CD4-positive, alpha-beta T cell treated with Interferon alpha-2 for 1 hour (primary cell): ENCODE measurements at places on chromosomes 12 and 14.

DNA sequence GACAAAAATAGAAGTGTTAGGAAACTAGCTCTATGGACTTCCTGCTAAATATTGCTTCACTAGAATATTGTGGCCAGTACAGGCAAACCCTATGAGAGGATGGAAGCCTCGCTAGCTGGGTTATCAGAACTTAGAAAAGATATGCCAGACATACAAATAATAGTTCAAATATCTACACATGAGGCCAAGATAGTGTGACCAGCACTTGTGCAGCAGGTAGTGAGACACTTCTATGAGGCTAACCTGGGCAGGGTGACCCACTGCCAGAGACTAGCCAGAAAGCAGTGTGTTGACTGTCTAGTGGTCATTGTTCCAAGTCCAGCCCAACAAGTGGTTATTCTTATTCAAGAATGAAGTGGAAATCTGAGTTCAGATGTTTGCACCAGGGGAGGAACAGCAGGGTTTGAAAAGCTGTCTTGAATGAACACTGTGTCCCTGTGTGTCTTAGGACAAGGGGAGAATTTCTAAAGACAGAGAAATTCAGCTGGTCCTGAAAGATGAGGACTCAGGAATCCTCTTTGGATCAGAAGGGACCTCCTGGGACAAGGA is 16.3 kb downstream of the TSPAN8 start:
- no peak for DNase-seq

DNA sequence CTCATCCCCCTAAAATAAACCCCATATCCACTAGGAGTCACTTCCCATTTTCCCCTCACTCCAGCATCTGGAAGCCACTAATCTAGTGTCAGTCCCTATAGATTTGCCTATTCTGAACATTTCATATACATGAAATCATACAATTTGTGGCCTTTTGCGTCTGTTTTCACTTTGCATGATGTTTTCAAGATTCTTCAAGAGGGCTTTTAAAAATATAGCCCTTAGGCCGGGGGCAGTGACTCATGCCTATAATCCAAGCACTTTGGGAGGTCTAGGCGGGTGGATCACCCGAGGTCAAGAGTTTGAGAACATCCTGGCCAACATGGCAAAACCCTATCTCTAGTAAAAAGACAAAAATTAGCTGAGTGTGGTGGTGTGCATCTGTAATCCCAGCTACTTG is 104.7 kb downstream of the VEZT start:
- no peak for DNase-seq

- DNase-seq, result no peak
Measured at GRCh38 chr12:69410571-69410970, 51.0 kb downstream of the YEATS4 start.

DNA sequence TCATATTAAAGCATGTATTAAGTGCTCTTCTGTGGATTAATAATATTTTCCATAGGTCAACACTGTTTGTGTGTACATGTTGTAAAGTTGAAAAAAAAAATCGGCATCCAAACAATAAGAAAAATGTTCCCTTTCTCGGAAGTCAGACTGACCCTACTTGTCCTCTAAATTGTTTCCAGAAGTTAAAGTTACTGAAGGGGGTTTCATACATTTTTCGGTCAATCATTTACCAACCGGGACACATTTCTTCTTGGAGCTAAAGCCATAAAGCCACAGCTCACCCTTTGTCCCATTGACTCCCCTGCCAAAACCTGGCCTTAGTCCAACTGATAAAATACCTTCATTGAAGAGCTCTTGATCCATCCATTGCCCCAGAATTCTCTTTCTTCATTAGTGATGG is 230.0 kb downstream of the ANO2 start:
- DNase-seq, result no peak

- DNase-seq, result no peak
Measured at GRCh38 chr12:127355061-127355841, 911.7 kb upstream of the TMEM132C start.

- DNase-seq, result no peak
Measured at GRCh38 chr12:51036279-51036678, 10.1 kb upstream of the SLC11A2 start.

GRCh38 chr12:77013091-77013490 is 52.3 kb downstream of the E2F7 start:
- DNase-seq, result no peak

- no peak for DNase-seq
Measured at GRCh38 chr14:21385188-21385904, 1.5 kb upstream of the SUPT16H start.

DNA sequence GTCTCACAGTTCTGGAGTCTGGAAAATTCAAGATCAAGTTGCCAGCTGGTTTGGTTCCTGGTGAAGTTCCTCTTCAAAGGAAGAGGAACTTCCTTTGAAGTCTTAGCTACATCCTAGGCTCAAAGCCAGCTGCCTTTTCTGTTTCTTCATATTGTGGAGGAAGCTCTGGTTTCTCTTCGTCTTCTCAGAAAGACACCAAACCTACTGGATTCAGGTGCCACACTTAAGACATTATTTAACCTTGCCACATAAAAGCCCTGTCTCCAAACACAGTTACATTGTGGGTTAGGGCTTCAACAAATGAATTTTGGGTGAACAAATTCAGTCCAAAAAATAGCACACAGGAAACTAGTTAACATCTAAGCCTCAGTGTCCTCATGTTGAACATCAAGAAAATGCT is 1019.8 kb downstream of the GALC start:
- no peak for DNase-seq

DNA sequence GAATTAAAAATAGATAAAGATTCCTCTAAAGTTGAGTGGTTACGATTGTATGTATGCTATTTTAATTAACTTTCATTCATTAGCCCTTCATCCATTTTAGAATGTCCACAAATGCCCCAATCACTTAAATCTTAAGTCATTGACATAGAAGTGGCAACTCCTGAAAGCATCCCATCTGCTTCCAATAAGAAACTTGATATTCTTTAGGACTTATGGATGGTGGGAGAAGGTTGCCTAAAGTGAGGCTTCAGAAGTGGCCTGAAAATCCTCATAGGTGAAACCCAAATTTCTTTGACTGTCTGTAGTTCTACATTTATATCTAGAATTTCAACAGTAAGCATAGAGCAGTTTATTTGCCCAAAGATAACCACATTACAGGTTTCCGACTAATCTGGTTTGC is 161.7 kb upstream of the HMGA2 start:
- no peak for DNase-seq

DNA sequence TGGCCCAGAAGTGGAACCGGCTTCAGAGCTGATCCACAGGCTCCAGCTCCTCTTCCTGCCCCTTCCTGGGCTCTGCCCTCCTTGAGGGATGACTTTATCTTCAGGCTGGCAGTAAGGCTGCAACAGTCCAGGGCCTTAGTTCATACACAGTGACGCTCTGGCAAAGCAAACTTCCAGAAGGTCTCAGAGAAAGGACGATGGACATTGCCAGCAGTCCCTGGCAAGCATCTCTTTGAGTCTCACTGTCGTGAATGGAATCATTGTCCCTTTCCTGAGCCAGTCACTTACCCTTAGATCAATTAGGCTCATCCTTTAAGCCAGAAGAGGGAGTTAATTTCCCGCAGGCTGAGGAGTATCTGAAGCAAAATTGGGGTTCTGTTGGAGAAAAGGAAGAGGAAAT is 8.6 kb downstream of the AK7 start:
- DNase-seq, result no peak

- no peak for DNase-seq
Measured at GRCh38 chr12:3145546-3146310, 68.5 kb downstream of the TSPAN9 start.

- DNase-seq, result no peak
Measured at GRCh38 chr14:92470811-92471210, 42.8 kb upstream of the RIN3 start.

GRCh38 chr12:30304528-30304927 is 391.1 kb downstream of the IPO8 start:
- DNase-seq, result no peak

DNA sequence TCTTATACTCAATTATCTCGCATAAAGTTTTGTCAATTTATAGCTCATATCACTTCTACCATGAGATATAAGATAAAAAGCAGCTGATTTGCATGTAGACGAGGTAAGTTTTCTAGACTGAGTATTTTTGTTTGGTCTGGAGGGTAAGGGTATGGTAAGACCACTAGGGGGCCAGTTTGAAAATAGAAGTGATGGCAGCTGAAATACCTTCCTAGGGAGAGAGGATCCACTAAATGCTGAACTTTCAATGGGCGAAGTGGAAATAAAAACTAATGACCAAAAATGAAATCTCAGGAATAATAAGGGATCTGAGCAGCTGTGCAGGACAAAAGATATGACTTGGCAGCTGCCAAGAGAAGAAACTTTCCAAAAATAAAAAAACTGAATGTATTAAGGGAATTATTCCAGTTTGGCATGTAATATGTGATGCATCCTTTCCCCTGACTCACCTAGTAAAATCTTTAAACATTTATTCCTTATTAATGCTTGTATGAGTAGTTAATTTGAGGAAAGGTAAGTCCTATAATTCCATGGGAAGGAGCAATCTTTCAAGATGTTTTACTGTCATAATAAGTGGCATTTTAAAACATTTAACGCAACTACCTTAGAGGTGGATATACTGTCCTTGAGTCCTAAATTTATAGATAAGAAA is 754.5 kb downstream of the C12orf50 start:
- no peak for DNase-seq

- no peak for DNase-seq
Measured at GRCh38 chr12:95424271-95424994, 49.5 kb upstream of the METAP2 start.

- DNase-seq, result no peak
Measured at GRCh38 chr14:58677517-58677916, 39.8 kb downstream of the DACT1 start.

GRCh38 chr12:43294916-43295315 is 257.1 kb downstream of the ADAMTS20 start:
- DNase-seq, result no peak

DNA sequence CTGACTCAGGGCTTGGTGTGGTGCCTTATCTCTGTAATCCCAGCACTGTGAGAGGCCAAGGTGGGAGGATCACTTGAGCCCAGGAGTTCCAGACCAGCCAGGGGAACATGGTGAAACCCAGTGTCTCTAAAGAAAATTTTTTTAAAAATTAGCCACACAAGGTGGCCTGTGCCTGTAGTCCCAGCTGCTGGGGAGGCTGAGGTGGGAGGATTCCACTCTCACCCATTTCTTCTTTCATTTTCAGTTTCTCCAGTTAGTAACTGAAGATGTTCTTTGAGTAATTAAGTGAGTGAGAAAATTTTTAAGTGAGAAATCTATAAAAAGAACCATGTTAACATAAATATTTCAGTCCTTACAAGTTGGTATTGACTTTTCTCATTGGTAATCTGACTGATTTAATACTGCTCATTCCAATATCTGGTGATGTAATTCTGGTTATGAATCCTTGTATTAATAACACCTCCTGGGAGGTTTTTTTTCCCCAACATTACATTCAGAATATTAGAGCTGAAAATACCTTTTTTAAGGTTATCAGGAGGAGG is 6.1 kb downstream of the METTL3 start:
- DNase-seq, result no peak

DNA sequence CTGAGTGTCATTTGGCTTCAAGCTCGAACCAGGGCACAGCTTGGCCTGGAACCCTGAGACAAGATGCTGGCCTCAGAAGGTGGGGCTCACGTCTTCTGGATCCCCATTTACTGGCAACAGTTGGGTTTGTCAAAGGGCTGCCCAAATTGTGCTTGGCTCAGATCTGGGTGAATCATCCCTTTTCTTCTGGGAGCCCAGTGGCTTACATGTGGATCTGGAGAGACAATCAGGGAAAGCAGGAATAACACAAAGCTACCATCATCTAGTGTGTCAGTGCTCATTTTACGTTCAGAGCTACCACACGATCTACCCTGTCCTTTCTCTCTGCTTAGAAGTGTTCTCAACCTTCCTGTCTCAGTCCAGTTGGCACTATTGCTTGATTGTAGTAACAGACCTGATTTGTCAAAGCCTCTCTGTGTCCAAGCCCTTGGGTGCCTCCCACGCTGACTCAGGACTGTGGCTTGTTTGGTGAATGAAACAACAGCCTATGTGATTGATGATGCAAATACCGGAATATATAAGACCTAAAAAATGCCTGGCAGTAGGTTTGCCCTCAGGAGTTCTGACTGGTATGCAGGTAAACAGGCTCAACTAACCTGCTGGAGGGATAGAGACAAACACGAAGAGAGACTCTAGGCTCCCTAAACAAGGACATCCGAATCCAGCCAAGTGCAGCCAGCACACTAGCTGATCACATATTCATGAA is 974.3 kb downstream of the VRK1 start:
- DNase-seq, result no peak

- DNase-seq, result no peak
Measured at GRCh38 chr14:30054201-30054600, 126.6 kb upstream of the PRKD1 start.

GRCh38 chr12:85814071-85814470 is 22.1 kb downstream of the RASSF9 start:
- DNase-seq, result no peak

GRCh38 chr14:70000601-70001000 is 121.4 kb downstream of the SMOC1 start:
- DNase-seq, result no peak

- no peak for DNase-seq
Measured at GRCh38 chr14:31835049-31835448, 242.1 kb upstream of the ARHGAP5 start.

DNA sequence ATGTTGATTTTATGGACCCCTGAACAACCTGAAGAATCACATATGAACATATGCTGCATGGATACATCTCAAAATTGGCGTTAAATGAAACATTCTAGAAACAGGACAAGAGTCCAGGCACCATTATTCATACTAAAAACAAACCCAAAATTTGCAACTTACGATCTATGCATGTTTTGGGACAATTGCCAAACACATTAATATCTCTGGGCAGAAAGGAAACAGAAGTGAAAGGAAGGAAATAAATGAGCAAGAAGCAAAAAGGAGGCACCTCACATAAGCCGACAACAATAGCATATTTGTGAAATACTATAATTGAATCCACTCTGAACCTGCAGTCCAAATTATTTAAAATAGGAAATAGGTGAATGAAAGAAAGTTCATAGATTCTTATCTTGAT is 1505.3 kb downstream of the AACS start:
- DNase-seq, result no peak

DNA sequence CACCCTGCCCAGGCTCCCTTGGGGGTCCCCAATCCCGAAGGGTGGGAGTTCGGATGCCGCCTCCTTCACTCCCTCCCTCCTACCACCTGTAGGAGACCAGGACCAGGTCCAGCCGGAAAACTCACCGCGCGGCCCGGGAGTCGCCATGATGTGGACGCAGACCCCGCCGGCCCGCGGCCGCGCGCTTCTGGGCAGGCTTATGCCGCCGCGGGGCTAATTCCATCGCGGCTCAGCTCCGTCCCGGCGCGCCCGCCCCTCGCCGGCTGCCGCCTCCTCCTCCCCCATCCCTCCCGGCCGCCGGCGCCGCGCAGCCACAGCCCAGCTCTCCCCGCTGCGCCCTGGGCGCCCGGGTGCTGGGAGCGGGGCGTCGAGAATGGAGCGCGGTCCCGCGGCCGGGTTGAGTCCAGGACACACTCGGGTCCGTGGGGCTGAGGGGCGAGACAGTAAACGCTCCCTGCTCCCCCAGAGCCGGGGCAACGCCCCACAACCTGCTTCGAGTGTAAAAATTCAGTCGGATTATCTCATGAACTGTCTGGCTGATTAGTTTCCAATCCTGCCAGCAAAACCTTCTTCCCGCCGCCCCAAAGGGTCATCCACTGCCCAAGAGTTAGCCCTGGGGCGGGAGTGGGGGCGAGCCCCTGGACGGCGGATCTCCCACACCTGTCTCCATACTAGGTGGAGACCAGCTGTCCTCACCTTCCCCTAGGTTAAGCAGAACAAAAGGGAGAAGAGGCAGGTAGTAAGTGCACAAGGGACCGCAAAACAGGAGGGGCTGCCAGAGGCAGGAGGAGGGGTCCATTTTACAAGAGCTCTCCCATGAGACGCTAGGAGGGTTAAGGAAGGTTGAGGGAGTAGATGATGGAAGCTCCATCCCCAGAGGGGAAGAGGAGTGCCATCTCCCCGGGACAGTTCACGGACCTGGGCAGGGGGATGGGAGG is at the start of gene ANO2:
Gene ANO2, minus strand, starts transcription at position 189 of the 938 bp plus-strand sequence. Its CDS starts 42 bp downstream, at position 147.
- no peak for DNase-seq
